Brain (organoid and tissue), 16 donors: ENCODE measurements at places on chromosomes 2 and 18.

DNA sequence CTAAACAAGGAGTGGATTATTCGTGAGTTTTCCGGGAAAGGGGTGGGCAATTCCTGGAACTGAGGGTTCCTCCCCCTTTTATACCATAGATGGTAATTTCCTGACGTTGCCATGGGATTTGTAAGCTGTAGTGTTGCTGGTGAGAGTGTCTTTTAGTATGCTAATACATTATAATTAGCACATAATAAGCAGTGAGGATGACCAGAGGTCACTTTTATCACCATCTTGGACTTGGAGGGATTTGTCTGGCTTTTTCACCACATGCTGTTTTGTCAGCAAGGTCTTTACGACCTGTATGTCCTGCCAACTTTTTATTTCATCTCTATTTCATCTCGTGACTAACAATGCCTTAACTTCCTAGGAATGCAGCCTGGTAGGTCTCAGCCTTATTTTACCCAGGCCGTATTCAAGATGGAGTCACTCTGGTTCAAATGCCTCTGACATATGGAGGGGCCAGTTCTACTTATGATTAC is 124.8 kb upstream of the B3GNT2 start:
- no peak for DNase-seq

GRCh38 chr2:100453853-100454252 is 16.4 kb upstream of the NMS start:
- no peak for DNase-seq

GRCh38 chr2:71919708-71920107 is 228.0 kb downstream of the CYP26B1 start:
- no peak for DNase-seq

DNA sequence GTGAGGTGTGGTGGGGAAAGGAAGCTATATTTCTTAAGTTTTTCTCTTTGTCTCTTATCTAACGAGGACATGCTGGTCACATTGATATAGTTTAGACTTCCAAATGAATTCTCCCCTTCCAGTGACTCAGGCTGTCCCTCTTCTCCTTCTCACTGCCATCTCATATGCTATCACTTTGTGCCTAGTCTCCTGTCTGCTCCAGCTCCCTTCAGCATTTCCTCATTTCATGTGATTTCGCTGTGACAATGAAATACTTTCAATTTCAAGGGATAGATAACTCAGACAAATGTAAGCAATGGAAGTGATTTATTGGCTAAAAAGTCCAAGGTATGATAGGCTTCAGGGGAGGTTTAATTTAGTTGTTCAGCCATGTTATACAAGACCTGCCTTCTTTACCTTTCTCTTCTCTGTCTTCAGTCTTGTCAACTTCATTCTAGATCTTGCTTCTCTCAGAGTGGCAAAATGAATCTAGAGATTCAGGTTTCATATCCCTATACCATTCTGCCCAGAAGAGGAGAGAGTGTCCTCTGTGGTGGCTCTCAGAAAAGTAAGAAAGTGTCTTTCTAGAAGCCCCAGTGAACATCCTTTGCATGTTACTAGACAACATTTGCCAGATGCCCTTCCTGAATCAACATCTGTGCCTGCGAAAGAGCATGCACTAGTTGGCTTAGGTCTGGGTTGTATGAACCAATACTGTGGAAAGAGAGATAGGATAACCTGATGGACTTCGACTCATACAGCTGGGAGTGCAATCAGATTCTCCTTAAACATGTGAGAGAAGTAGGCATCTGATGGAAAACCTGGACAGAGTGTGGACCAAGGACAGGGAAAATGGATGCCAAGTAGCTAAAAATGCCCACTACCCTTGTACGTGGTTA is 29.9 kb upstream of the GPR155 start:
- DNase-seq, result no peak

- DNase-seq, result no peak
Measured at GRCh38 chr2:64492821-64493220, 31.3 kb upstream of the AFTPH start.

DNA sequence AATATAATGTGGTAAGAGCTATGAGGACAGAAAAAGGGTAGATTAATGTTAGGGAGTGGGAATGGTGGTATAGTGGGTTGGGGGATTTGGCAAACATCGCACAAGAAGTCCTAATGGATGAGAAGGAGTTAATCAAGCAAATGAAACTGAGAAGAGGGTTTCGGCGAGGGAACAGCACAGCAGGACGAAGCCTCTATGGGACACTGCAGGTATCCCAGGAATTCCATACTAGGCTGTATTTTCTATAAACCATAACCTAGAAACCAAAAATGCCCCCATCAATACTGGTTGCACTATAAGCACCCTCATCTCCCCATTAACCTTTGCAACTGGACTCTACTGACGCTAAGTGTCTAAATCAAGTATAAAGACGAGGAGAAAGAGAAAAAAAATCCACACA is 10.3 kb downstream of the WDFY1 start:
- no peak for DNase-seq

DNA sequence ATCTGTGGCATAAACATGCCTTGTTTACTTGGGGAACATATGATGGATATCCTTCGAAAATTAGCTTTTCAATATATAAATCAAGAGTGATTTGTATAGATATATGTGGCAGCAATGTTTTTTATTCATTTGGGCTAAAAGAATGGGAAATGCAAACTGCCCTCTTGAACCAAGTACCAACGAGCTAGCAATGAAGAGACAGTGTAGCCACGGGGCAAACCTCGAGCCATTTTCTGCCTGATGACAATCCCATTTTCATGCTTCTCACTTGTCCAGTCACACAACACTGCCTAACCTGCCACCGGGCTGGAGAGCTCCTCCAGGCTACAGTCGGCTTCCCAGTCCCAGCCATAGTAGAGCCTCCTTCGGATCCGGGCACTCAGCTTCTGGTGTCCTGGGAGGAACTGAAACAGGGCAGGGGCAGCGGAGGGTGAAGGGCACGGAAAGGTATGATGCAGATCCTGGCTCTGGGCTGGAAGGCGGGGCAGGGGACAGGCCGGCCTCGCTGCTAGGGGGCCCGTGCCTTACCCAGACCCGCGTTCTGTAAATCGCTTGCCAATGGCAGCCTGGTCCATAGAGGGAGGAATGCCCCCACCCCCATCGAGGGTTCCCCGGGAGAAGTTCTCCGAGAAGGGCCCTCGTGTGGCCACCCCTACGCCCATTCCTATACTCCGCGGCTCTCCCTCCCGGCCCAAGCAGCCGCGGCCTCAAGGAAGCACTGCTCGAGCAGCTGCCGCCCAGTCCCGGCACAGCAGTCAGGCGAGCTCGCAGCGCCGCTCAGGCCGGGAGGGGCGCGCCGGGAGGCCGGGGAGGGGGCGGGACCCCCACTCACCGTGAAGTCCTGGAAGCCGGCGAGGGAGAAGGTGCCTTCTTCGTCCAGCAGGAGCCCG is 552 bp downstream of the CNPPD1 start:
- DNase-seq, result peak; percentile 56

DNA sequence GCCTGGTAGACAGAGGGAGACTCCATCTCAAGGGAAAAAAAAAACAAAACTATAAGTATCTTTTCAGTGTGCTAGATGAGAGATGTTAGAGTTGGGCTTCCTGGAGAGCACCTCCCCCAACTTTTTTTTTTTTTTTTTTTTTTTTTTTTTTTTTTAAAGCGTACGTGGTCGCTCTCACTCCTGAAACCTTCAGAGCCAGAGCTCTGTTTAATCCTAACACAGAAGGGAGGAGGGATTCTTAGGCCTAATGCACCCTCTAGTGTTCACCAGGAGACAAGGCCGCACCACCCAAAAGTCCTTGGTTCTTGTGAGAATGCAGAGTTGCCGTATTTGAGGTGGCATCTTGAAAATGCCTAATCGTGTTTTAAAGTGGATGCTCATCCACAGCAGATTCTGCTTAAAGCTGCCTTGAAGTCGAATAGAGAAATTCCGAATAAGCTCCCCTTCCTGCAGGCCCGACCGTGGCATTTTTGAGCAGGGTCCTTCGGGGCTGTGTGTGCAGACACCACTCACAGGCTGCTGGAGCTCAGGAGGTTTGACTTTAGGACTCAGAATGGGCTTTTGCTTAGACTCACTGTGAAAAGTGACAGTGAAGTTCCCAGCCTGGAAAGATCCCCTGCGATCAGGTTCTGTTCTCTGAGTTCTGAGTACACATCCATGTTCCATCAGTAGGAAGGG is 252.6 kb downstream of the AGAP1 start:
- peak; percentile 94 for DNase-seq

GRCh38 chr18:22838639-22839277 is 94.4 kb upstream of the RBBP8 start:
- no peak for DNase-seq

GRCh38 chr2:43144263-43144662 is 82.1 kb downstream of the ZFP36L2 start:
- no peak for DNase-seq

DNA sequence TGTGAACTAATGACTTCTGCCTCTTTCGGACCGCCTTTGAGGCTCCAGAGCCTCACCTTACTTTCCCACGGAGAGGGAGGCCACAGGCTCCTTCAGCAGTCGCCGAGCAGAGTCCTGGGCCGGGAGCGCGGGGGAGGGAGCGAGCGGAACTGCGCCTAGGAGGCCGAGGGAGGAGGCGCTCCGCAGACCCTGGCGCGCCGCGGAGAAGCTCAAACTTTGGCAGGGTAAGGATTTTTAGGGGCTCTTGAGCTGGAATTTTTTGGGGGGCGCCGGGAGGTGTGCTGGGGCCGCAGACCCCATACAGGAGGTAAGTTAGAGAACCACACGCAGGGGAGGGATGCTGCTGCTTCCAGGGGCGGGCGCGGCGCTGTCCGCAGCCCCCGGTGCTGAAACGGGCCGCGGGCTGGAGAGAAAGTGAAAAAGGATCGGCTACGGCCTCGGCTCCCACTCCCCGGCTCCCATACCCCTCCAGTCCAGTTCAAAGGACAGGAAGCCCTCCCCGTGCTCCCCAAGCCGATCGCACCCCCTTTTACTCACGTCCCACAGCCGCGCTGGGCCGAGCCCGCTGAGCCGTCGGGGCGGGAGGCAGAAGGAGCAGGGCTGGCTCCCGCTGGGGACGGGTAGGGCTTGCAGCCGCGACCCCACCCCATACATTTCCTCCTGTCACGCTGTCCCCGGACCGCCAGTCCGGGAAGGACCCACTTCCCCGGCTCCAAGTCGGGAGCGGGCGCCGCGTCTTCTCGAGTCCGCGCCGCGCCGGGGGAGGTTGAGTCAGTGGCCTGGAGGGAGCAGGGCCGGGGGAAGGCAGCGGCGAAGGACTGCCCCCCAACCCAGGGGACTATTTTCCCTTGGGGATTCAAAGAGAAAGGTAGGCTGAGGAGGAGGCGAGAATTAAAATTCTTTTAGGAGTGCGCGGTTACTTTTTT is at the start of gene CNGA3:
Gene CNGA3 (plus strand): TSS at position 146 of the 926 bp plus-strand sequence. CDS start 23,520 bp downstream, outside the sequence.
- peak; percentile 61 for DNase-seq

GRCh38 chr2:105522645-105523044 is 123.8 kb upstream of the FHL2 start:
- DNase-seq, result no peak

DNA sequence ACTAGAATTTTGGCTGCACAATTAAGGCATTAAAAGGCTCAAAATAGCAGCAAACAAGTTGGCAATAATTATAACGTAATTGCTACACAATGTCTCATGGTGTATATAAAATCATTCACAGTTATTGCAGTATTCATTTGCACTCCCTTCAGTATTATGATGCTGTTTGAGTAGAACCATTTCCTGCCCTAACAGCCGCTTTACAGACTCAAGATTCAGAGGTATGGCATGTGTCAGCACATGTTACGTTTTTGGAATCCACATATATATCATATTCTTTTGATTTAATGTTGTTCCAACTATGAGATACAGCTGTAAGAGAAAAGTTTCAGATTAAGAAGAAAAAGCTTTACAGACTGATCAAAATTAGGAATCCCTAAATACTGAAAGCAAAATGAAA is 56.3 kb upstream of the NCKAP5 start:
- DNase-seq, result no peak

DNA sequence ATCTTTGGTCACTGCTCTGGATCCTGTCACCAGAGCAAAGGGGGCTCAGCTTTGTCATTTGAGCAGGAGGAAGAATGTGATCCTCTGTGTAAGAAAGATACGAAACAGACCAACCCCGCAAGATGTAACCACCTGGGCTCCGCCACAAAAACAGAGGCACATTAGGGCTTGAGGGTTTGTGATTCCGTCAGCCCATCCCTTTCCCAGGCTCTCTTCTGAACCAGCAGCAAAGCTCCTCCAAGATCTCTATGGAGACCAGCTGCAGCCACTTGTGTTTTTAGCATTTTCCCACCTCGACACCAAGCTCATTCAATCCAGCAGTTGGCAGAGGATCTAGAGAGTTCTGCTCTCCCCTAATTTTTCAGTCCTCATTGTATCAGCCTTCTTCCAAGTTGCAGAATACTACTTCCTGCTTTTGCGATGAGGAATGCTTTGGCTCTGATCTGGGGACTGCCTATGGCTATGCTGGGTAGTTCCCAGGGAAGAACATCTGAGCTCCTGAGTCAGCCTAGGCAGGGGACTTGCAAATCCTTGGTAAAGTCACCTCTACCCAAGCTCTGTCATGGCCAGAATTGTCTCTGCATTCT is 139.6 kb upstream of the RAB12 start:
- peak; percentile 25 for DNase-seq

- no peak for DNase-seq
Measured at GRCh38 chr2:99169534-99169933, 11.3 kb downstream of the MITD1 start.

DNA sequence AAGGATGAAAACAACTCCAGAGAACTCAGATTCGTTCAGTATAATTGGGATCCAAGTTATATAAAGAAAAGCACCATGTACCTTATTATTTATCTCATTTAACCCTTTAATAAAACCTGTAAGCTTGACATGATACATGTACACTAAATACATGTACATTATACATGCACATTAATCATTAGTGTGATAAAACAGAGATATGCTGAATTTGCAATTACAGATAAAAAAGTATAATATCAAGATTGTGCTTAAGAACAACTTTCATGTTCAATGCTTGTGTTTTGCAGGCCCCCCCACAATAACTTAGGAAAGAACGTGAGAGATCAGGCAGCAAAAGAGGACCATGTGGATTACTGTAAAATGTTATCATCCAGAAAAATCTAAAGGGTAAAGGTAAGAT is 385.4 kb upstream of the GYPC start:
- DNase-seq, result no peak

GRCh38 chr18:71327850-71328249 is 1039.0 kb downstream of the SOCS6 start:
- peak; percentile 80 for DNase-seq

- no peak for DNase-seq
Measured at GRCh38 chr18:63590966-63591695, 4.0 kb downstream of the SERPINB13 start.

GRCh38 chr2:176331646-176332045 is 62.4 kb downstream of the MTX2 start:
- no peak for DNase-seq

GRCh38 chr2:184481865-184482264 is 116.5 kb upstream of the ZNF804A start:
- no peak for DNase-seq

- no peak for DNase-seq
Measured at GRCh38 chr2:214293593-214293992, 117.3 kb upstream of the VWC2L start.

GRCh38 chr2:240685771-240686371 is 3.2 kb upstream of the AQP12B start:
- no peak for DNase-seq
